ENCODE measurements at places on chromosomes 1 and 21. TPM values are rescaled to one million over a fixed set of nuclear protein-coding genes. Genes with fewer than 3 reads are reported as not detected.

B3GALT5 gene
- total RNA-seq = 0.08 TPM

ZSWIM5 gene
- 0.08 TPM for total RNA-seq

GUCA2A gene
- not detected for total RNA-seq

HES3 gene
- not detected for total RNA-seq

FCRLB gene
- total RNA-seq = 1.2 TPM

FCGR3A gene
- not detected for total RNA-seq

MAN1C1 gene
- total RNA-seq = 0.65 TPM

LRRC7 gene
- not detected for total RNA-seq

NPR1 gene
- 1.0 TPM for total RNA-seq

LAD1 gene
- 0.48 TPM for total RNA-seq

CCDC17 gene
- 3.1 TPM for total RNA-seq

SMCP gene
- not detected for total RNA-seq

OR10Z1 gene
- not detected for total RNA-seq

SLAMF1 gene
- total RNA-seq = not detected

CRB1 gene
- 0.08 TPM for total RNA-seq

SV2A gene
- 26.8 TPM for total RNA-seq
